HT-29 (cell line): ENCODE measurements at places on chromosomes 2 and 18. TPM values are rescaled to one million over a fixed set of nuclear protein-coding genes. Genes with fewer than 3 reads are reported as not detected.

Gene ARHGEF33
- total RNA-seq = 1.9 TPM in 1 of 2 replicates, not detected in the other

- no peak for DNase-seq
These were observed 22.6 kb upstream of the GAREM2 start for GRCh38 chr2:26150243-26150642.

- DNase-seq = no peak
These were observed 19.1 kb upstream of the NARS1 start for GRCh38 chr18:57640749-57641148.

DNA sequence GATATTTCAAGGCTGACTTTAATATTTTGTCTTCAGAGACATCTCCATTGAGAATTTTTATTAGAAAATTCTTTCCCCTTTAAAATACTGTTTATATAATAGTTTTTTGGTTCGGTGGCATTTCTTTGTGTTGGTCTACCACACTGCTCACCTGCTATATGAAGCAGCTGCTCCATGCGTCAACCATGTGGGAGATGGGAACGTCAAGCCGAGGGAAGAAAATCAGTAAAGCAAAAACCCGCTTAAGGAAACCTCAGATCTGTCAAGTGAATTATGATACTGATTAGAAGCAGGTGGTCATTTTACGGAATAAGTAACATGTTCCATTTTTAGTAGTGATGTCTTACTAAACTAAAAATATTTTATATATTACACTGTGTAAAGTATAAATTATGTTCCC, 5.6 kb upstream of the TMEM17 start:
- no peak for DNase-seq

- peak; percentile 67 for DNase-seq
These were observed 389.6 kb downstream of the ADCYAP1 start for GRCh38 chr18:1294229-1294628.

GRCh38 chr2:125397535-125398251, 1258.3 kb upstream of the GYPC start:
- no peak for DNase-seq
